ENCODE measurements at places on chromosomes 5 and 9.

GRCh38 chr5:163041254-163041653, 396.1 kb upstream of the CCNG1 start:
- no peak overlapping the region for H3K4me3 ChIP-seq
- DNase-seq: no peak
- no peaks in the 10 kb centered on the region for H3K4me1 ChIP-seq

DNA sequence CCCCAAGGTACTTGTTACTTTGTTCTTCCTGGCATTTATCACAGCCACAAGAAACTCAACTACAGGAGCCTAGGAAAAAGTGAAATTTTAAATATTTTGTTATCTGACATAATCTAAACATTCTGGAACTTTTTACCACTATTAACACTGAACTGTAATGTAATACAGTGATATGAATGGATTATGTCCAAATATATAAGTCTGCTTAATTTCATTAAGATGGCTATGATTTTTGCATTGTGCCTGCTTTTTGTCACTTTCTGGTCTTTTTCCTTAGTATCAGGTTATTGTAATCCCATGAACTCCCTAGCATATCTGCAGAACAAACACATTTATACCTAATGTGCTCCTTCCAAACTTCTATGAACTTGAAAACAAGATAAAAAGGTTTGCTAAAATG, 35.8 kb downstream of the PJA2 start:
- H3K36me3 ChIP-seq: peaks cover 19% of the 10 kb centered on the region
- DNase-seq: no peak
- no peak overlapping the region for H3K4me3 ChIP-seq
- H3K27ac ChIP-seq: no peak overlapping the region
- H3K4me1 ChIP-seq: peaks cover 54% of the 10 kb centered on the region
- H3K27me3 ChIP-seq: no peaks in the 10 kb centered on the region

- no peaks in the 10 kb centered on the region for H3K4me1 ChIP-seq
- no peaks in the 10 kb centered on the region for H3K27me3 ChIP-seq
- H3K27ac ChIP-seq: no peak overlapping the region
- DNase-seq: no peak
- no peak overlapping the region for H3K4me3 ChIP-seq
- no peaks in the 10 kb centered on the region for H3K36me3 ChIP-seq
Observed at GRCh38 chr9:100379862-100380261, 27.1 kb upstream of the TEX10 start.

DNA sequence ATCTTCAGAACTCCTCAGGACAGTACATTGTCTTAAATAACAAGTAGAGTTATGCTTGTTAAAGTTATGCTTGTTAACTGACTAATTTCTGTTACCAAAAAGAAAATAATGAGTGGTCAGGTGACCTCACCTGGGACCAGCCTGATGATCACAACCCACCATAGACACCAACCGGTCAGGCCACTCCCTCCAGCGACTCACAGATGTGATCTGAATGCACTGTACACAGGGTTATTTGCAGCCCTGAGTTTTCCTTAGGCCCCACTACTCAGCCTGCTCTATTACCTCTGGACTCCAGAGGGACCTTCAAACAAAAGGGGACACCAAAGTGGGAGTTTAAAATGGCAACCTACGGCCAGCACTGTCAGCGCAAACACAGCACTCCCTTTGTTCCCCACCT, 55.3 kb downstream of the ARSB start:
- no peak overlapping the region for H3K27ac ChIP-seq
- no peak for DNase-seq
- H3K4me3 ChIP-seq: no peak overlapping the region
- no peaks in the 10 kb centered on the region for H3K4me1 ChIP-seq

DNA sequence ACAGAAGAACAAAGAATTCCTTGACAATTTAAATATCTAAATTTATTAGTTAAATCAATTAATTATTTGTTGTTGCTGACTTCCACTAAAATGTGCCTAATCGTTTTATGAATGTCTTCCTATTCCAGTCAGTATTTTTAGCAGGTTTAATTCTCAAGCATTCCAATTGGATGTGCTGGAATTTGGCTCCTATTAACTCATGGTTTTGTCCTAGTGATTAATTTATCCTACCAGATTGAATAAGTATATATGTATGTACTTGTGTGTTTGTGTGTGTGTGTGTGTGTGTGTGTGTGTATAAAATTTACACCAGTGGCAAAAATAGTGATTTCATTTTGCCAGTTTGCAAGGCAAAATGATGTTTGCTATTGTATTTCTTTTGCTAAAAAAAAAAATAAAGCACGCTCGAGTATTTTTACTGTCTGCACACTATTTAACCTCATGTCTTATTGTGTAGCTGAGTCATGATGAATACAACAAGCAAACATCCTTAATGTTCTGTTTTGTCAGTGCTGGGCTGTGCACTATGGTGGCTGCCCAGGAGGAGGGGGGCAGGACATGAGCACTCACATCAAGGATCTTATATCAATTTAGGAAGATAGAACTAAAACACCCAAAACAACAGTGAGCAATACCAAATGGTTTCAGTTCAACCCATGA, 375.5 kb downstream of the PDE4D start:
- no peaks in the 10 kb centered on the region for H3K27me3 ChIP-seq
- no peak overlapping the region for H3K4me3 ChIP-seq
- peak overlapping the region; percentile 22 for H3K27ac ChIP-seq
- no peaks in the 10 kb centered on the region for H3K36me3 ChIP-seq
- no peak for DNase-seq

Measured in tibial artery (tissue), 4 donors.